ENCODE measurements at places on chromosomes 7 and 10. TPM values are rescaled to one million over a fixed set of nuclear protein-coding genes. Genes with fewer than 3 reads are reported as not detected.

GRCh38 chr7:69862413-69863064 lies 264.3 kb downstream of the AUTS2 start:
- no peaks in the 10 kb centered on the region for H3K27me3 ChIP-seq
- no peak overlapping the region for H3K27ac ChIP-seq
- H3K4me3 ChIP-seq: no peak overlapping the region
- no peaks in the 10 kb centered on the region for H3K4me1 ChIP-seq
- no peak for DNase-seq

The GDF2 gene
- total RNA-seq: not detected

DNA sequence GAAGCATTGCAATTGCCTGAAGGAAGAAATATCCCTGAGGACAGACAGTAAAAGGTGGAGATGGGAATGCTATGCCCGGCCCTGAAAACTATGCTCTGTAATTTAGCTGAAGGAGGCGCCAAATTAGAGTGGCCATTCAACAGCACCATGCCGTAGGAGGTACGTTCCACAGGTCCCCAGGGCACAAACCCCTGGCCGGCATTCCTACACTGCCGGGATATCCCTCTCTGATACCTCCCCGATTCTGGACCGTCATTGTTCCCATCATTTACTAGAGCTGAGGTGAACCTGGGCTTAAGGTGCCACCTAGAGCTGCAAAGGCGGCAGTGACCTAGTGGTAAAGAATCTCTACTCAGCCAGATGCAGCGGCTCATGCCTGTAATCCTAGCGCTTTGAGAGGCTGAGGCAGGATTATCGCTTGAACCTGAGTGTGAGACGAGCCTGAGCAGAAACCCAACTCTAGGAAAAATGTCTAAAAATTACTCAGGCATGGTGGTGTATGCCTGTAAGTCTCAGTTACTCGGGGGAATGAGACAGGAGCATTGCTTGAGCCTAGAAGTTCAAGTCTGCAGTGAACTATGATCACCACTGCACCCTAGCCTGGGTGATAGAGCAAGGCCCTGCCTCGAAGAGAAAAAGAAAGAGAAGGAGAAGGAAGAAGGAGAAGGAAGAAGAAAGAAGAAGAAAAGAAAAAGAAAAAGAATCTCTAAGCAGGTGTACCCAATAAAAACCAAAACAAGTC lies 53.0 kb upstream of the TNKS2 start:
- H3K4me3 ChIP-seq: no peak overlapping the region
- no peaks in the 10 kb centered on the region for H3K4me1 ChIP-seq
- H3K27ac ChIP-seq: no peak overlapping the region
- peaks cover 18% of the 10 kb centered on the region for H3K27me3 ChIP-seq
- DNase-seq: peak; percentile 44

GRCh38 chr10:75542084-75542483 lies 110.7 kb downstream of the LRMDA start:
- no peak for DNase-seq
- peaks cover 27% of the 10 kb centered on the region for H3K27me3 ChIP-seq
- H3K27ac ChIP-seq: no peak overlapping the region
- no peaks in the 10 kb centered on the region for H3K4me1 ChIP-seq
- H3K4me3 ChIP-seq: no peak overlapping the region

DNA sequence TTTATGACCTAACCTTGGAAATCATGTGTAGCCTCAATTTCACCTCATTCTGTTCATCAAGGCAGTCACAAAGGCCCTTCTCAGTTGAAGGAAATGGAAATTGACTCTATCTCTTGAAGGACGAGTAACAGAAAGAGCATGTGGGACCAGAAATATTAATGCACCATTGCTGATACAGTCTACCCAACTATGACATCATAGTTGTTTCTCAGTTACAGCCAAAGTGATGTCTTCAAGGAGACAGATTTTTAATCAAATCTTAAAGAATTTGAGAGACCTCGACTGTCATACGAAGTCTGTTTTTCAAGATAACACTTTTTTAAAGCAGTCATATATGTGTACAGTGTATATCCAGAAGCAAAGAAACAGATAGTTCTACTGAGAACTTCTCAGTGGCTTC lies 335.7 kb upstream of the PHF14 start:
- no peaks in the 10 kb centered on the region for H3K27me3 ChIP-seq
- DNase-seq: no peak
- H3K27ac ChIP-seq: no peak overlapping the region
- H3K4me1 ChIP-seq: no peaks in the 10 kb centered on the region
- H3K4me3 ChIP-seq: no peak overlapping the region

DNA sequence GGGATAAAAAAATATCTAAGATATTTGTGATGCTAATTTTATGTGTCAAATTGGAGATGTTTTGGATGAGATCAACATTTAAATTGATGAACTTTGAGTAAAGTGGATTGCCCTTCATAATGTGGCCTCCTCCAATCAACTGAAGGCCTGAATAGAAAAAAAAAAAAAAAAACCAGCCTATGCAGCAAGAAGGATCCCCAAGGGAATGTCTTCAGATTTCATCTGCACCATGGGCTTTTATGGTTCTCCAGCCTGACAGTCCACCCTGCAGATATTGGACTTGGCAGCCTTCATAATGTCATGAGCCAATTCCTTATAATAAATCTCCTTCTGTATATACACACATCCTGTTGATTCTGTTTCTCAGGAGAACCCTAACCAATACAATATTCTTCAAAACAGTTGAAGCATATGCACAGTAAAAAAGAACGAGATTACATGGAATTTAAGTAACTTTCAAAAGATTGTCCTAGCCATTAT lies 316.9 kb upstream of the PLXDC2 start:
- no peak for DNase-seq
- no peaks in the 10 kb centered on the region for H3K36me3 ChIP-seq
- H3K27ac ChIP-seq: no peak overlapping the region

GRCh38 chr7:16619979-16620408 lies 25.6 kb downstream of the ANKMY2 start:
- H3K27me3 ChIP-seq: no peaks in the 10 kb centered on the region
- H3K4me1 ChIP-seq: peaks cover 19% of the 10 kb centered on the region
- H3K27ac ChIP-seq: no peak overlapping the region
- H3K4me3 ChIP-seq: no peak overlapping the region

The LIPF gene
- not detected for total RNA-seq

The SMKR1 gene
- total RNA-seq: 0.49 TPM

GRCh38 chr10:14535457-14536130 lies 204.9 kb upstream of the FRMD4A start:
- no peak overlapping the region for H3K27ac ChIP-seq
- H3K4me1 ChIP-seq: peaks cover 35% of the 10 kb centered on the region
- H3K27me3 ChIP-seq: no peaks in the 10 kb centered on the region

DNA sequence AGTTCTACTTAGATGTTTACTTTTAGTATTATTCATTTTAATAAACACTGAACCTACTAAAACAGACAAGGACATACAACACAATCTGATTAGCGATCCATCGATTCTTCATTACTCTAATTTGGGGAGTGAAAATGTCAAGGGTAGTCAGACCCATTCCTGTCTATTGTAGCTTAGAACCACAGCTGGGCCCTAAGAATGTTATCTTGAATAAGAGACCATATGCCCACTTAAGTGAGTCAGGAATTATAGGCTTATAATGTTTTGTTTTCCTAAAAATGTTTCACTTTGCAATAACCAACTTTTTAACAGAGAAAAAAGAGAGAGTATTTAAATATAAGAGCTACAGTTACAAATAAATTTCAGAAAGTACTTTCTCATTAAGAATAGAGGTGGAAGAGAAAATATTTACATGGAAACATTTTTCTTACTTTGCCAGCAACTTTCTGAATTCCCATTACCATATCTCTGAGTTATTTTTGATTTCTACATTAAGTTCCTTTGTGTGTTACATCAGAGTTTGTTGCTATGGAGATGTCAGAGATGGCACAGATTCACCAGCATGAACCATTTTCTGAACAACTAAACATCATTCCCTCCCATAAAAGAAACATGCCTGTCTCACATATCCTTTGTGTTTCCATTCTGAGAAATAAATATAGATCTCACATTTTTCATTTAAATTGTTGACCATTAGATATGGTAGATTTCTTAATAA lies 75.4 kb upstream of the SLC13A1 start:
- no peak overlapping the region for H3K4me3 ChIP-seq
- no peak for DNase-seq
- H3K27ac ChIP-seq: no peak overlapping the region
- no peaks in the 10 kb centered on the region for H3K27me3 ChIP-seq

The MPP7 gene
- total RNA-seq: 6.6 TPM

DNA sequence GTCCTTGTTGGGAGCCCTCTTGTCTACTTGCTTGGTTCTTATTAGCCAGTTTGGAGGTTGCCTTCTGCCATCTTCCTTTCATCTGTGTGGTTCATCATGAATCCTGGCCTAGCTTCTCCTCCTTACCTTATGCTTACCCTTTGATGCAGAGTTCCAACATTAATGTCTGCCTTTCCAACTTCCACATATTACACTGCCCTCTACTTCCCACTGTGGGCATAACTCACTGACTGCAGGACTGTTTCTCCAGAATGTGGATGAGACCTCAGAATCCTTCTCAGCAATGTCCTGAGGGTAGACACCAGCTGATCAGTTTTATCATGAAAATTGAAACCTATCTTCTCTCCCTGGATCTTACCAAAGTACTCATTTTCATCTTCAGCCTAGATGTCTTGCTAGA lies 491.0 kb downstream of the LRMDA start:
- no peaks in the 10 kb centered on the region for H3K4me1 ChIP-seq
- no peak overlapping the region for H3K4me3 ChIP-seq
- H3K27ac ChIP-seq: no peak overlapping the region
- H3K27me3 ChIP-seq: peaks cover 76% of the 10 kb centered on the region
- H3K36me3 ChIP-seq: no peaks in the 10 kb centered on the region

- H3K27me3 ChIP-seq: no peaks in the 10 kb centered on the region
- H3K27ac ChIP-seq: no peak overlapping the region
- peaks cover 47% of the 10 kb centered on the region for H3K4me1 ChIP-seq
- H3K4me3 ChIP-seq: no peak overlapping the region
- no peak for DNase-seq
- H3K36me3 ChIP-seq: peaks cover 11% of the 10 kb centered on the region
Observed at GRCh38 chr7:22662036-22662435, 65.0 kb upstream of the IL6 start.

The PRLHR gene
- not detected for total RNA-seq

The CALML3 gene
- not detected for total RNA-seq

The LBX1 gene
- not detected for total RNA-seq

DNA sequence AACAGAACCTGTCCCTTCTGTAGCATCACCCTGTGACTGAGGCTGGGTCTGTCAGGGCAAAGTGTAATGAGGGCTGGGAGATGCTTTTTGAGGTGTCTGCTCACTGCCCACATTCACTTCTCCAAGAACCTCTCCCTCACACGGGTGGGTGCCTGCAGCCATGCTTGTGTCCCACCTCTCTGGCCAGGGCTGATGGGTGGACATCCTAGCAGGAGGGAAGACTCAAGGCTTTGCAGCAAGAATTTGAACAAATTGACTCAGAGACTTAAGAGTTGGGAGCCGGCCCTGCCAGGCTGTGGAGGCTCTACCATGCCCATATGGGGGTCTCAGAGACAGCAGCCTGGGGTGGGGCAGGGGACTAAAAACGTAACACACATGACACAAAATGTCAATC lies 33.4 kb downstream of the GOLGA7B start:
- peaks cover 28% of the 10 kb centered on the region for H3K4me1 ChIP-seq
- peaks cover 6% of the 10 kb centered on the region for H3K36me3 ChIP-seq
- no peak for DNase-seq

- no peak overlapping the region for H3K27ac ChIP-seq
- H3K36me3 ChIP-seq: no peaks in the 10 kb centered on the region
- DNase-seq: no peak
- no peak overlapping the region for H3K4me3 ChIP-seq
- H3K27me3 ChIP-seq: no peaks in the 10 kb centered on the region
- no peaks in the 10 kb centered on the region for H3K4me1 ChIP-seq
Observed at GRCh38 chr7:52257890-52258289, 777.5 kb upstream of the POM121L12 start.

DNA sequence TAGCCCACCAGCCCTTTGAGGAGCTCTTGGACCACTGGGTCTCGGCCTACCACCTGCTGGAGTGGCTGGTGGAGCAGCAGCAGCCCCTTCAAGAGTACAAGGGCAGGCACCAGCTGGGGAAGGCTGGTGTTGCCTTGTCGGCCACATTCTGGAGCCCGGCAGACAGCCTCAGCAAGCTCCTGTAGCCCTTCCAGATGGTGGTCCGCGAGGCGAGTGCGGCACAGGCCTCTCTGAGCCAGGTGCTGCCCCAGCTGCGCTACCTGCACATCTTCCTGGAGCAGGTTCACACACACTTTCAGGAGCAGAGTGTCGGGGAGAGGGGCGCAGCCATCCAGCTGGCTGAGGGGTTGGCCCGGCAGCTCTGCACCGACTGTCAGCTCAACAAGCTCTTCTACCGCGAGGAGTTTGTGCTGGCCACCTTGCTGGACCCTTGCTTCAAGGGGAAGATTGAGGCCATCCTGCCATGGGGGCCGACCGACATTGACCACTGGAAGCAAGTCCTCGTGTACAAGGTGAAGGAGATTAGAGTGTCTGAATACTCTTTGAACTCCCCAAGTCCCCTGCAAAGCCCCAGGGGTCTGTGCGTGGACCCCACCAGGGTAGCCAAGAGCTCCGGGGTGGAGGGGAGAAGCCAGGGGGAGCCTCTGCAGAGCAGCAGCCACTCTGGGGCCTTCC lies 7.0 kb upstream of the ACTR3C start:
- H3K4me3 ChIP-seq: no peak overlapping the region
- peaks cover 19% of the 10 kb centered on the region for H3K36me3 ChIP-seq
- peaks cover 2% of the 10 kb centered on the region for H3K4me1 ChIP-seq
- DNase-seq: no peak
- H3K27me3 ChIP-seq: no peaks in the 10 kb centered on the region
- H3K27ac ChIP-seq: no peak overlapping the region

Data from Calu3 (cell line).